ENCODE measurements at places on chromosomes 3 and 15. TPM values are rescaled to one million over a fixed set of nuclear protein-coding genes. Genes with fewer than 3 reads are reported as not detected.

DNA sequence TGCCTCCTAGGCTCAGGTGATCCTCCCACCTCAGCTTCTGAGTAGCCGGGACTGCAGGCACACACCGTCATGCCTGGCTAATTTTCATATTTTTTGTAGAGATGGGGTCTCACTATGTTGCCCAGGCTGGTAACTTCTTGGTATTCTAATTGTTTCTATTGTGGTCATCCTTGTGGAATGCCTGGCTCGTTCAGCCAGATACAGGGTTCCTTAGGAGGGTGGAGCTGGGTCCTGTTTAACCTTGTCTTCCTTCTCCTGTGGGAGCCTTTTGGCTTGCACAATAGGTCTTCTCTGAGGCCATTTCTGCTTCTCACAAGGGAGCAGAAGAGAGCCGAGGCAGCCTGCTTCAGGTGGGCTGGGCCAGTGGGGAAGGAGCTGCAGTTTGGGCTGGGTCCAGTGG lies 15.7 kb downstream of the PLEKHO2 start:
- DNase-seq, result no peak

GRCh38 chr3:187079090-187080022 lies 59.9 kb downstream of the RPL39L start:
- no peak for DNase-seq

DNA sequence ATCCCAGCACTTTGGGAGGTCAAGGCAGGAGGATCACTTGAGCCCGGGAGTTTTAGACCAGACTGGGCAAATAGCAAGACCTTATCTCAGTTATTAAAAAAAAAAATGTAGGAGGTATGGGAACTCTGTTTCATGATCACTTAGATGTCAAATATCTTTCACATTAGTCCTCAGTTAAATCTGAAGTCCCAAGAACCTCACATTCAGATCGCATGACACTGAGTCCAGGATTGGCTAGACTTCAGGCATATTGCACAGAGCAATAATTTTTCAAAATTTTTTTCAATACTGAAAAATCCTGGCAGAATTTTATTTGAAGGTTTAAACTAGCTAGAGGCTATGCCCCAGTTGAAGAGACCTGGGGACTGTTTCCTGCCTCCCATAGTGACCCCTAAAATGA lies 56.3 kb upstream of the ZNF148 start:
- DNase-seq, result no peak

DNA sequence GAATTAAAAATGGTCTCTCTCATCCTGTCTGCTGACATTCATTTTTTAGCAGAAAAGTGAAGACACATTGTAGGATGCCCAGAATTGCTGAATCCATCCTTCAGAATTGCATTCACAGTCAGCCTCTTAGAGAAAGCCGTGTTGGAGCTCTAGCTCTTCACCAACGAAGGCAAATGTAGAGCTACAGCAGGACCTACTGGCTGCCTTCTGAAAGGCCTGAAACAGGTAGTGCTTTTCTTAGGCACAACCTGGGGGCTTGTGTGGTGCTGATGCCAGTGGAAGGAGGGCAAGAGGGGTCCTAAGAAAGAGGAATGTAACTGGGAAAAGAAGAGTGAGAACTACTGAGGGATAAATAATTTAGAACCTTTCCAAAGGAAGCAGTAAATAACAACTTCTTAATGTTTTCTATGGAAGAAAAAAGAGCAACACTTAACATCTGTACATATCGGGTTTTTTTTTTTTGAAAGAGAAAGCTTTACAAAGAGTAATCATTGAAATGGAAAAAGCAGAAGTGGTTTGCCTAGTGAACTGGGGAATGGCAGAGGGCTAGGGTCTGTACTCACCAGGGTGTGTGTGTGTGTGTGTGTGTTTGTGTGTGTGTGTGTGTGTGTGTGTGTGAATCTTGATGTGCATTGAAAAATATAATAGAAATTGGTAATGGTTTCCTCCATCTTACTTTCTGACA lies 297.8 kb downstream of the SATB1 start:
- no peak for DNase-seq

The GOLGA6A gene
- total RNA-seq, result not detected

The VPS8 gene
- 55.0 TPM for total RNA-seq

Measured in mesenteric fat pad (tissue), 1 donor.